ENCODE measurements at places on chromosomes 1 and 21.
A peak's percentile ranks its signal among the peaks of the same experiment; 100 is the strongest.

GRCh38 chr1:232521660-232522059, 108.3 kb downstream of the SIPA1L2 start:
- DNase-seq, result no peak

DNA sequence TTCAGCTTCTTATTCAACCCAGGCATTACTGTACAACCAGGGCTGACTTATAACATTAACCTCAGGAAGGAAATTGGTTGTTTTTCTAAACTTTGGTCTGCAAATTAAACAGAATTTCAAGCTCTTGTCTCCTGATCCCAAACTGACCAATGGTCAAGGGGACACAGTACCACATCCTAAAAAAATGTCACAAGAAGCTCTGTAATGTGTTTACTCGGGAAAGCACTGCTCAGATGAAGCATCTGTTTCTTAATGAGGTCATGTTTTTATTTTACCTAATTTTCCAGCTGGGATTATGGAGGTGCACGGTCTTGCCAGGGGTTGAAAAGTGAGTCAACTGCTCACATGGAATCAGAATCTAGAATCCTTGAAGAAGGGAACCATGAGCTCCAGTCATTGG, 18.7 kb downstream of the ADAMTS5 start:
- no peak for DNase-seq

DNA sequence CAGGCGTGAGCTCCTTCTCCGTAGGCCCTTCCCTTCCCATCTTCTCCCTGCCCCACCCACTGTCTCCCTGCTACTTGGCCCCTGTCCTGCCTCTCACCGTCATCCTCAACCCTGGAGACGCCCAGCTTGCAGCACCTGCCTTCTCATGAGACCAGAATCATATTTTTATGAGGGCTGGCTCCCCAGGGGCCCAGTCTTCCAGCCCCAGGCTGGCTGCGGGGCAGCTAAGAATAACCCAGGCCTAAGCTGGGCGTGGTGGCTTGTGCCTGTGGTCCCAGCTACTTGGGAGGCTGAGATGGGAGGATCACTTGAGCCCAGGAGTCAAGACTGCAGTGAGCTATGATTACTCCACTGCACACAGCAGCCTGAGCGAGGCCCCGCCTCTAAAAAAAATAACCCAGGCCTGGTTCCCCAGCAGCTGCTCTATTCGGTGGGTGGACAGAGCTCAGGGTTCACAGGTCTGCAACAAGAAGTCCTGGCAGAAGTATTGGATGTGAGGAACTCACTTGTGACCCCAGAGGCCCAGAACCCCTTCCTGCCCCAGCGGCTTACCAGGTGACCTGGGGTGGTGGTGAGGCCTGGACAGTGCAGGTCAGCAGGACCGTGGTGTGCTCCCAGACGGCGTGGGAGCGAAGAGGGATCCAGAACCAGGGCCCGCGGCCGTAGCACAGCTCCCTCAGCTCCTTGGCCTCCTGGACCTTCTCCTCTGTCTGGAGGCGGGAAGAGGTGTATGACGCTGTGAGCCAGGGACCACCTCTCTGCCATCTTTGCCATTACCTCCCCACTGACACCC, 6.4 kb downstream of the MYOM3 start:
- DNase-seq, result no peak

DNA sequence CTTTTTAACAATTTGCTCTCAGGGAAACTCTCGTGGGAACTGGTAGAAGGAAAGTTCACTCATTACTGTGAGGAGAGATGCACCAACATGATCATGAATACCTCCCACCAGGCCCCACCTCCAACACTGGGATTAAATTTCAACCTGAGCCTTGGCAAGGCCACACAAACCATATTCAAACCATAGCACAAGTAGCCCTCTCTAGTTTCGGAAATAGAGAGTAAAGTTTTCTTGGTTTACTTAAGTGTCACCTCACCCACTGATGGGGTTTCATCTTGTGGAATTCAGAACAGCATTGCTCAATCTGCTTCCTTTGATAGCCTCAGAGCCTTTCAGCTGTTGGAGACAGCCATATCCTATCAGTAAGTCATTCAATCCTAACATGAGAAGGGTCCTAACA, 25.5 kb upstream of the CCSAP start:
- DNase-seq, result no peak

DNA sequence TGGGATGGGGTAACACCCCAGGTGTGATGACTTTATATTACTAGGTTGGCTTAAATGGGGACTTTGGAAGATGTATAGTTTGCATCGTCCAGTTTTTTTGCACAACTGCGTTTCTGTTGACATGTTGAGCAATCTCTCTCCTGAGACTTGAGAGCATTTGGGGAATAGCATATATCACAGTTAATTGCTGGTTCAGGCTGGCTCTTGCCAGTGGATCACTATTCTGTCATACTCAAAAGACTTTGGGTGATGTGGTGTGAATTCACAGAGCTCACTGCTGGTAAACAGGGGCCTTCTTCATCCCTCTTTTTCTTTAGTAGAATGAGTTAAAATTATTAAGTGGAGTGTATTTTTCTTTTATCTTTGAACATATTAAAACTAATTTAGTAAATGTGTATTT, 44.3 kb downstream of the LHX9 start:
- no peak for DNase-seq

- no peak for DNase-seq
Measured at GRCh38 chr1:56811331-56811730, 7.9 kb downstream of the FYB2 start.

DNA sequence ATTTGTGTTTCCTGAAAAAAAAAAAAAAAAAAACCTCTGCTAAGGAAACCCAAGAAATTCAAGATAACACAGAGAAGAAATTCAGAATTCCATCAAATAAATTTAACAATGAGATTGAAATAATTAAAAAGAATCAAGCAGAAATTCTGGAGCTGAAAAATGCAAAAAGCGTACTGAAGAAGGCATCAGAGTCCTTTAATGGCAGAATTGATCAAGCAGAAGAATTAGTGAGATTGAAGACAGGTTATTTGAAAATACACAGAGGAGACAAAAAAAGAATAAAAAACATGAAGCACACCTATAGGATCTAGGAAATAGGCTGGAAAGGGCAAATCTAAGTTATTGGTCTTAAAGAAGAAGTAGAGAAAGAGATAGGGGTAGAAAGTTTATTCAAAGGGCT, 38.2 kb downstream of the NME7 start:
- no peak for DNase-seq

DNA sequence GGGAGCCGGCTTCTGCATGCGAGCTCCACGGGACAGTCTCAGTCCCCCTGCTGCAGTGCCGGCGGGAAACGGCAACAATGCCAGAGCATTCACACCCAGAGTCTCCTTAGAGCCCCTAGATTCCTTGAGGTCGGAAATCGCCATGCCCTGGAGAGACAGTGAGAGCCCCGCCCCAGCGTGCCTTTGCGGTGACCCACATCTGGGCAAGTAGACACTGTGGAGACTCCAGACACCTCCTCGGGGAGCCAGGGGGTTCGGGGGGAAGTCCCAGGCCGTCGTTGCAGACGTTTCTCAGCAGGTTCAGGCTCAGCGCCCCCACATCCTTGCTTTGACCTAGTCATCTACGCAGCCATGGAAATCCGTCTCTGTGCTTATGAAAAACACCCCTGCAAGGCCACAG, 81.3 kb upstream of the ARHGEF16 start:
- DNase-seq, result no peak

DNA sequence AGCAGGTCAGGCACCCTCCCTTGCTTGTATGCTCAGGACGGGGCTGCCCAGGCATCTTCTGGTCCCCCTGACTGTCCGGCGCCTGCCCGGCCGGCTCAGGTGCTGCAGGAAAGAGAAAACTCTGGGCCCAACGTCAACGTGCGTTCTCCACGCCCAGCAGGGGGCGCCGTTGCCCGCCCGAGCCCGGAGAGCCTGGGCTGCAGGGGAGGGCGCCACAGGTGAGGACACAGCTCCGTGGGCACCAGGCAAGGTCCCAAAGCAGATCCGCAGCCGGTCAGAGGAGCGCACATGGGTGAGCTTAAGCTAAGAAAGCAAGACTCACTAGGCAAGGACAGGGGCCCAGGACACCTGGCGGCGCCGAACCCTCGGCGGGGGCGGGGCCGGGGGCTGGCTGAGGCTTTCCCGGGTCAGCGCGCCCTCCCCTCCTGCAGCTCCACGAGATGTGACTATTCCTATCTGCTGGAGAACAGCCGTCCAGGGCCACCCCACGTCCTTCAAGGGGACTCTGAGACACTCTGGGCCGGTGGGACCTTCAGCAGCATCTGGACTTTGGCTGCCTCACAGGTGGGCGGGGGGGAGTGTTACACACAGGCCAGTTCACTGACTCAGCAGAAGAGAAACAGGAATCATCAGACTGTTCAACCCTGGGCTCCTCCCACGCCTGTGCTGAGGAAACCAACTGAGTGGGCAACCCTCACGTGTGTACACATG, 29.3 kb downstream of the KRTAP10-1 start:
- DNase-seq, result no peak

- no peak for DNase-seq
Measured at GRCh38 chr1:28099050-28099769, 10.8 kb upstream of the EYA3 start.

DNA sequence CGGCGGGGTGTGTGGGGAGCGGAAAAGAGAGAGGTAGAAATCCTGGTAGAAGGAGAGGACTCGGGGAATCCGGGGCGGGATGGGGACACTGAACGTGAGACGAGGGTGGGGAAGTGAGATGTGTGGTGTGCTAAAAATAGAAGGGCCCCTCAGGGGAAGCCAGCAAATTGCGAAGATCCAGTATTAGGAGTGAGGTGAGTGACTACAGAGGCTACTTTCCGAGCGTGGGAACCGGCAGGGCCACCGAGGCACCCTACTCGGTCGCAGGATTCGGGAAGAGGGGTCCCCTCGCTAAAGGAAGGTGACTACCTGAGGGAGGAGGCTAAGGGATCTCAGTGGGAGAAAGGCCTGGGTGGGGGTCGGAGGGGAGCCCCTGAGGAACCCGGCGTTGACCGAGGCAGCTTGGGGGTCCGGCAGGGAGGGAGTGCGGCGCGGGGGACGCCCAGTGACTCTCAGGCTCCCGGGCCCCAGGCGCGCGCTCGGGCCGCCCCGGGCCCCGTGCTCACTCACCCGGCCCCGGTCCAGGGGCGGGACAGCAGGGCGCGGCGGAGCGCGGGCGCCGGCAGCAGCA, 318 bp downstream of the ALDH4A1 start:
- DNase-seq, result peak; percentile 34

- DNase-seq, result no peak
Measured at GRCh38 chr1:210586771-210587170, 258.1 kb downstream of the HHAT start.

- DNase-seq, result no peak
Measured at GRCh38 chr1:180973369-180973768, 49.3 kb downstream of the STX6 start.

GRCh38 chr1:195866781-195867222, 741.4 kb downstream of the KCNT2 start:
- DNase-seq, result no peak

DNA sequence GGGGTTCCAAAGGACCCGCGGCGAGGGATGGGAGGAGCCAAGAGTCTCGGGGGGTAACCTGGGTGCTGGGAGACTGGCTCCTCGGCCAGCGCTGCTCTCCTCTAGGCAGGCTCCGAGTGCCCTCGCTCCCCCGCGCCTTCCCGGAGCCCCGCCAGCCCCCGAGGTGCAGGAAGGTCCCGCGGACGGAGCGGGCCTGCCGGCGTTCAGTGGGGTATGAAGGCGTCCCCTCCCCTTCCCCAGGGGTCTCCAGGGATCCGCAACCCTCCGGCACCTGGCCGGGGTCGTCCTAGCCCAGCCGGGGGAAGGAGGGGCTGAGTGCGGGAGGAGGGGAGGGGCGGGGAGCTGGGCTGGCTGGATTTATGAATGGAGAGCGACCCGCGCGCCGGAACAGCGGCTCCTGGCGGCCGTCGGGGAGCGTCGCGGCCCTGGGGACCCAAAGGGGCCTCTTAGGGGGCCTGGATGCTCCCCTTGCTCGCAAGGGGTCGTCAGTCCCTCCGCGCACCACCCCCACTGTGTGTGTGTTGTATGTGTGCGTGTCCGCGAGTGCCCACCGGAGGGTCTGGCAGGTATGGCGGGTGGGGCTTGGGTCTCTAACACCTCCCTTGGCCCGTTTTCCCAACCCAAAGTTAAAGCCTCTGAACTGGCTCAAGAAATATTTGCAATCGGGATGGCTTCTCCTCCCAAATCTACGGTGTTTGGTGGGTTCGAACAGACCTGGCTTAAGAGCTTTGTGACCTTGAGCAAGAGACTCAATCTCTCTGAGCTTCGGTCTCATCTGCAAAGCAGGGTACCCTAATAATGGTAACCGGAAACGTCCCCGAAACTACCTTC, 642 bp downstream of the HCRTR1 start:
- DNase-seq, result no peak

DNA sequence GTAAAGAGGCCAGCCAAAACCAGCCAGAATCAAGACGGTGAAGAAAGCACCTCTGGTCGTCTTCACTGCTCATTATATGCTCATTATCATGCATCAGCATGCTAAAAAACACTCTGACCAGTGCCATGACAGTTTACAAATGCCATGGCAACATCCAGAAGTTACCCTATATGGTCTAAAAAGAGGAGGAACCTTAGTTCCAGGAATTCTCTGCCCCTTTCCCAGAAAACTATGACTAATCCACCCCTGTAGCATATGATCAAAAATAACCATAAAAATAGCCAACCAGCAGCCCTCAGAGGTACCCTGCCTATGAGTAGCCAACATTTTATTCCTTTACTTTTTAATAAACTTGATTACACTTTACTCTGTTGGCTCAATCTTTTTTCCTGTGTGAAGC, 34.2 kb upstream of the PBX1 start:
- DNase-seq, result no peak

DNA sequence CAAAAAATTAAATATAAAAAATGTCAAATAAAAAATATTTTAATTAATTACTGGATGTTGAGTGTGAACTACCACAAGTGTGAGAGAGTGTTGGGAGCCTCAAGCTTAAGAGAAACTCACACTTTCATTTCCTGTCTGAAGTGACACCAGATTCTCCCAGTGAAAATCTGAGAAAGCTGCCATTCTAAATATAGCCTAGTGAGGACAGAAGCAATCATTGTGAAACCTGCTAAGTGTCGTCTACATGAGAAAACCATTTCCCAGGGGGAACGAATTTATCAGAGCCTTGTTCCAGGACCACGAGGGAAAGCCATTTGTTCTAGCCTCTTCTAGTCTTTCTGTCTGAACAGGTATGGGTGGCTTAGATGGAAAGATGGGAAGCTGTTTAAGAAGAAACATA, 329.3 kb upstream of the PRMT6 start:
- no peak for DNase-seq

DNA sequence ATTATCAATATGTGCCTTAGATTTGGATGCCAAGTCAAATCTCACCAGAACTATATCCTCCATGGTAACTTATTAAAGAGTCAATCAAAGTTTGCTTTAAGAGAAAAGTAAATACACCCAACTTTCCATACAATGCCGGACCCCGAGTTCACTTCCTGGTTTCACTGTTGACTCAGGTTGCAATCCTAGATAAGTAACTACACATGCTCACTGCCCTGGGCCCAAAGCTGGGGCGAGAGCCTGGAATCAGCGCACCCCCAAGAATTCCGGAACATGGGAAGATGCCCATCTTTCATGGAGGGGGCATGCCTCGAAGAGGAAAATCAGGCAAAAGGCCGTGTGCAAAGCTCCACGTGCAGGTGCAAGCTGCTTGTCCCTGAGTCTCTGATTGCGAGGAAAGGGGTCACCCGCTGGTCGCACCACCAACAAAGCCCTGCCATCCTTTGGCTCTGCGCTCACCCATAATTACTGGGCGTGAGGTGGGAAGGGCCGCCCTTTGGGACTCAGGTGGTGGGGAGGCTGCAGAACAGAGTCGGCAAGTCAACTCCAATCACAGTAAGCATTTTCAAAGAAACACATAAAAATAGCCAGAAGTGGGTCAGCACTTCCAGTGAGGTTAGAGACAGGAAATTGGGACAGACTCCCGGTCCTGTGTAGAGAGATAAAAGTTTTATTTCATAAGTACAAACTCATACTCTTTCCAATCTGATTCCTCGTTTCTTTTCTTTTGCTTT, 167.7 kb downstream of the TOMM20 start:
- no peak for DNase-seq

- no peak for DNase-seq
Measured at GRCh38 chr21:27067226-27067625, 100.3 kb upstream of the ADAMTS5 start.
